Mucosa of gallbladder (tissue), 1 donor: ENCODE measurements at places on chromosomes 2 and 18.

DNA sequence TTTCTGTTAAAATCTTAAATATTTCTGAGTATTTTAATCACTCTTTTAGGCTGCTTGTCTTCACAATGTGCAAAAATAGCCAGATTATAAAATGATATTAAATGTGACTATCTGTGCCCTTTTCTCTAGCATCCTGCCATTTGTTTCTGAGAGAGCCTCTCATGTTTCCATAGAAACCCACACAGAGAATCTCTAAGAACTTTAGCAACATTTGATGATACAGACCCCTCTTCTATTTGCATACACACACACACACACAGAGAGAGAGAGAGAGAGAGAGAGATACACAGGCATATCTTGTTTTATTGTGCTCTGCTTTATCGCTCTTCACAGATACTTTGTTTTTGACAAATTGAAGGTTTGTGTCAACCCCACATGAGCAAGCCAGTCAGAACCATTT is 134.5 kb upstream of the DDX18 start:
- DNase-seq: no peak

DNA sequence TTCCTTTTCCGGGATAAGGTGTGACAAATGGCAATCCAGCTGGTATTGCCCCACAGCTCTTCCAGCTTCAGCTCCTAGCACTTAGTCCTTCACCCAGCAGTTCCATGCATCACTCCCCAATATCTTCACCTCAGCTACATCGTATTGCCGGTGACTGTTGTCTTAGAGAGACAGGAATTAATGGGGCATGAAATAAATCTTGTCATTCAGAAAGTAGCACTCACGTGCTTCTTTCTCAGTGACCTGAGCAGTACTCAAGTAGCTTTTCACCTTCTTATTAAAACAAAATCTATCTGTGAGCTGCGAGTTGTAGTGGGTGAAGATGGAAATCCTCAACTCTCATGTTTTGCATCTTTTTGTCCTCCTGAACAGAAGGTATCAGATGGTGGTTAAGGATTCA is 72.8 kb downstream of the PTH2R start:
- DNase-seq: no peak

GRCh38 chr2:205807758-205808157 is 125.5 kb downstream of the NRP2 start:
- no peak for DNase-seq

- no peak for DNase-seq
Measured at GRCh38 chr2:71793926-71794325, 340.6 kb downstream of the DYSF start.

GRCh38 chr2:42829671-42830440 is 37.5 kb upstream of the HAAO start:
- DNase-seq: no peak

GRCh38 chr18:66211749-66212148 is 392.1 kb downstream of the CDH19 start:
- no peak for DNase-seq

DNA sequence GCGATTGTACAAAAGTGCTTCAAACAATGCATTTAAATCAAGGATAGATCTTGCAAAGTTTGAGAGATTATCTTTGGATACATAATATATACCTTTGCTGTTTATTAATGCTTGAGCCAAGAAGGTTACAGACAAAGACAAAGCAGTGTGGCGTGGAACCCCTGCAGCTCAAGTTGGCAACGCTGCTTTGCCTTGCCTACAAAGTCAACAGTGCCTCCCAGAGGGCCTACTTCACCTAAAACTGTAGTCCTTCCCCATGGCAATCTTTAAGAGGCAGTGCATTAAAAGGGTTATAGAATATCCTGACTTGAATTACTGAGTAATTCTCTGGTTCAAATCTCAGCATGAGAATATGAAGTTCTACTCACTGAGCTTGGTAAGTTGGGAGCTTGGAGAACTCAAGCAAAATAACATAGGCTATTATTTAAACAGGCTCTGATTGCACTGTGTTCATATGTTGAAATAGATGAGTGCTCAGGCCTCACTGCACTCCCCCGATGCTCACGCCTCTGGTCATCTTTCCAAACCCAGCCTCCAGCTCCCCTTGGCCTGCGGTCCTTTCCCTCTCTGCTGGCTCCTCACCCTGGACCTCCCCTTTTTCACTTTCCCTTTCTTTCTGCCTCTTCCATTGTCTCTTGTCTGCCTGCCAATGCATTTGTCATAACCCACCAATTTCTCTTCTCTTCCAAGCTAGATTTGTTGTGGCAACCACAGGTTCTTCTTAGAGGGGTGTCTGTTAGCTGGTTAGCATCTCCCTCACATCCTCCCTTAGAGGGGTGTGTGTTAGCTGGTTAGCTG is 96.5 kb downstream of the MYT1L start:
- DNase-seq: no peak
